ENCODE measurements at places on chromosomes 5 and 9. TPM values are rescaled to one million over a fixed set of nuclear protein-coding genes. Genes with fewer than 3 reads are reported as not detected.

- no peak for DNase-seq
Measured at GRCh38 chr5:66863243-66864170, 267.3 kb downstream of the MAST4 start.

DNA sequence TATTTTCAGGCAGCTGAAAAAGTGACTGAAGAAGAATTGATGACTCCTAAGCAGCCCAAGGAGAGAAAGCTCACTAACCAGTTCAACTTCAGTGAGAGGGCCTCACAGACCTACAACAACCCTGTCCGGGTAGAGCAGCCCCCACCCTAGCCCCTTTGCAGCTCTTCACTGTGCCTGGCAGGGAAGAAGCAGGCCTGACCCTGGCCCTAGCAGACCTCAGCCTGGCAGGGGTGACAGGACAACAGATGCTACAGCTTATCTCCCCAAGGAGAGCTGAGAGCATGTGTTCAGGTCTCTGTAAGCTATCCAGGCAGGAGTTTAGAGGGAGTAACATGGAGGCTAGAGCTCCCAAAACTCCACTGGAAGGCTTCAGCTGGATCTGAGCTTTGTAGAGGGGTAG is 31.8 kb downstream of the DNAI1 start:
- DNase-seq = no peak

- no peak for DNase-seq
Measured at GRCh38 chr9:133823189-133824105, 85.3 kb upstream of the SARDH start.

The PCDHB14 gene
- 0.13 TPM for polyA plus RNA-seq

The SOWAHA gene
- not detected for polyA plus RNA-seq

The COL5A1 gene
- 4.9 TPM for polyA plus RNA-seq

DNA sequence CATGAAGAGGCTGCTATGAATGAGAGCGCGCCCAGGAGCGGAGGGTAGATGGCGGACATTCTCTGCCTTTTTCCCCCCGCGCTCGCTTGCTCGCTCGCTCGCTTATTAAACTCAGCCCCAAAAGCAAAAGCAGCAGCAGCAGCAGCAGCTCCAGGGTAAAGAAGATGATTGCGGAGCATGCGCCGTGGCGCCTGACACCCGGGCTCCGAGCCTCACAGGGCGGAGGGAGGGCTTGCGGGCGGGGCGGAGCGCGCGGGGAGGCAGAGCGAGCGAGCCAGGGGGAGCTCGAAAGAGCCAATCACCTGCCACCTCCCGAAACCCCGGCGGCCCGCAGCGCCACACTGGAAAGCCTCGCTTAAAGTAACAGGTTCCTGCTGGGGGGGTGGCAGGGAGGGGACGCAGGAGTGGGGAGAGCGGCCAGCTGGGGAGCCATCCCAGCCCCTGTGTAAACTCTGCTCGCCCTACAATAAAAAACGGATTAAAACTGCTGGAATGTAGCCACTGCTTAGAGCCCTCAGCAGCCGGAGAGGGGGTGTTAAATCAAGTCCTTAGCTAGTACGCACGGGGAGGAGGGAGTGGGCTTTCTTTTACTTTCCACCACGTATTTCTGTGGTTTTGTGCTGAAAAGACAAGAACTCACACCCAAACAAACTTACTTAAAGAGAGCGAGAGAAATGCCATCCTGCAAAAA is at the start of gene MLLT3:
Gene MLLT3 (minus strand): TSS at position 170 of the 691 bp plus-strand sequence.
- DNase-seq = peak; percentile 44

GRCh38 chr9:130866474-130866965 is 30.1 kb downstream of the QRFP start:
- DNase-seq = peak; percentile 87

- no peak for DNase-seq
Measured at GRCh38 chr5:57581222-57581621, 98.6 kb upstream of the ACTBL2 start.

DNA sequence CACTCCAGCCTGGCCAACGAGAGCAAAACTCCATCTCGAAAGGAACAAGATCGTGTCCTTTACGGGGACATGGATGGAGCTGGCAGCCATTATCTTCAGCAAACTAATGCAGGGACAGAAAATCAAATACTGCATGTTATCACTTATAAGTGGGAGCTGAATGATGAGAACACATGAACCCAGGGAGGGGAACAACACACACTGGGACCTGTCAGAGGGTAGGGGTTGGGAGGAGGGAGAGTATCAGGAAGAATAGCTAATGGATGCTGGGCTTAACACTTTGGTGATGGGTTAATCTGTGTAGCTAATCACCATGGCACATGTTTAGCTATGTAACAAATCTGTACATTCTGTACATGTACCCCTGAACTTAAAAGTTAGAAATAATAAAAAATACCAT is 40.9 kb downstream of the NMUR2 start:
- DNase-seq = no peak

The GAS1 gene
- 0.56 TPM for polyA plus RNA-seq

DNA sequence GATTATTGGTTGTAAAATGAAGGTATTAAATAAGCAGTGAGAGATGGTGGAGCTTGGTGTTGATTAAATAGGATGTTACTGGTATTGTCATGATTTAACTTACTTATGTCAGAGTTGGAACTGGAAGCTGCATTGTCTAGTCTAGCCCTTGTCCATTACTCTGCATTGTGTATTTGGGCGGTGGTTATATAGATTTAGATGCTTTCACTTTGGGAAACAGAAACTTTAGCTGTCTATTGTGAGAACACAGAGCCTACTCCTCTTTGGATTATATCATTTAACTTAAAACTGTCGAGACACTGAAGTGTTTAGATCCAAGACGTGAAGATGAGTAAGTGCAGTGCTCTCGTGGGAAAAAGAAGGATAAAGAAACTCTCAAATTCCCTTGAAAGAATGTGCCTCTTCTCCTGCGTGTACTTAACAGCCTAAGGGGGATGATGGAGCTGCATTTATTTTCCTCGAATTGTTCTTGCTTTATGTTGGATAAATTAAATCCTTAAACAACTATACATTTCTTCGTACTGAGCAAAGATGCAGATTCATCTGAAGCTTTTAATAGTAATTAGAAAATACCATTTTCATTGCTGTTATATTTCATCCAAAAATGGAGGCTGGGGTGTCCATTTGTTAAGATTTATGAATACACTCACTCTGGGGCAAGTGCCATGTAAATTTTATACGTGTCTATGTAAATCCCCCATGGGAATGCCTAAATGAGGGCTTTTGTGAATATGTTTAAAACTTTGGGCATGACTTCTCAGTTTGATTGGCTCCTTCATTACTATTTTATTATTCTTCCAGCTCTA is 21.6 kb downstream of the FBXL7 start:
- no peak for DNase-seq

The ASS1 gene
- polyA plus RNA-seq = 165 TPM

GRCh38 chr9:976258-976942 is at the start of gene DMRT3:
TSS of gene DMRT3 (plus strand) at chr9:976655. CDS start at chr9:977002, 347 bp downstream.
- no peak for DNase-seq

- DNase-seq = no peak
Measured at GRCh38 chr9:119836036-119836435, 466.8 kb upstream of the BRINP1 start.

The LCN9 gene
- polyA plus RNA-seq = not detected

- DNase-seq = no peak
Measured at GRCh38 chr5:6649186-6649585, 15.9 kb downstream of the SRD5A1 start.

DNA sequence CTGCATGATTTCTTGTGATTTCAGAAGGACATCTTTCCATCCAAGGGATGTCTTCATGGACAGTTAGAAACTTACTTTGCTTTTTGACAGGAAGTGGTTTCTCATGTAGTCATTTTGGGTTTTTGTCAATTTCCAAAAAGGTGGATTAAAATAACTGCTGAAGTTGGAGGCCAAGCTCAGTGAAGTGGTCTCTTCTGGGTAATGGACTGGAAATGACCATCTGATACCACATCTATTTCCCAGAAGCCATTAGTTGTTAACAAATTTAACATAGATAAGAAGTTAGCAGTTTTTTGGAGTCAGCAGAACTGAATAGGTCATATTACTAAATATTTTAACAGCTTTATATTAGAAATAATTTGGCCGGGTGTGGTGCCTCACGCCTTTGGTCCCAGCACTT is 86.2 kb upstream of the MYO10 start:
- DNase-seq = no peak

DNA sequence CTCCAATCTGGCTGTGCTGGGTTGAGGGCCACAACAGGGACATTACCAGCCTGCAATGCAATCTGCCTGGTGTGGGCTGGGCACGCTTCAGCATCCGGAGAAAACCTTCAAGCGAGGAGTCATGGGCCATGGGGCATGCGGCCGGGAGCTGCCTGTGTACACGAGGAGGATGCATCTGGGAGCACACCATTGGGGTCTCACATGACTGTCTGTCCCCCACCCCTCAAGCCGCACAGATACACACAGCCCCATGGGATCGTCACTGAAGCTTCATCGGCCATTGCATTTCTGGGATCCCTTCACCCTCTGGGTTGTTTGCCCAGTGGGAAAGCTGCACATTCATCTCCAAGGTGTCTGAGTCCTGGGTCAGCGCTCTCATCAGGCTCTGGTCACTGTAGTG is 9.9 kb downstream of the LCN1 start:
- no peak for DNase-seq

- no peak for DNase-seq
Measured at GRCh38 chr9:14967450-14968321, 57.5 kb upstream of the FREM1 start.

DNA sequence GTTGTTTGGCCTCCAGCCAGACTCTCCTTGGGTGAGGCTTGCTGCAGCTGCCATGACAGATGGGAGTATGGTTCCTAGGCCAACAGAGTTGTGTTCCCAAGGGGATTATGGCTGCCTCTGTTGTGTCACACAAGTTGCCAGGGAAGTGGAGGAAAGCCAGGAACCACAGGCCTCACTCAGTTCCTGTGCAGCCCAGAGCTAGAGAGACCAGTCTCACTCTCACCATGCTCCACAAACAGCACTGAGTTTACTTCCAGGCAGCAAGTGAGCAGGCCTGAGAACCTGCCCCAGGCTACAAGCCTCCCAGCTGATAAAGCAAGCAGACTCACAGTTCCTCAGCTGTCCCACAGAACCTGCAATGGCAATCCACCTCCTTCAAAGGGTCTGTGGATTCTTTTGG is 273.6 kb upstream of the TAS2R1 start:
- DNase-seq = no peak

DNA sequence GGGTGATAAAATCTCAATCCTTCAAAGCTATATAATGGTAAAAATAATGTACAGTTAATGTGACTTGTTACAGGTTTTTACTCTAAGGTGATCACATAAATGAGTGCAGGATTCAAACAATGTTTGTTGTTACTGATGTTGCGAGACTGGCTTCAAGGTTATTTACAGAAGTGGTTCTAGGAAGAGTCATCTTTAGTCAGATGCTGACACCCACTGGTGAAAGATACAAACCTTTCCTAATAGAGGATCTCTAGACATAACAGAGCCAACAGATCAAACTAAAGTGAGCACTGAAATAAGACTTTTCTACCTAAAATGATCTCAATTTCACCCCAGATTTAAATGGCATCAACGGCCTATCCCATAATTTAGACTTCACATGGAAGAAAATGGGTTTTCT is 20.2 kb downstream of the ARSB start:
- DNase-seq = no peak

DNA sequence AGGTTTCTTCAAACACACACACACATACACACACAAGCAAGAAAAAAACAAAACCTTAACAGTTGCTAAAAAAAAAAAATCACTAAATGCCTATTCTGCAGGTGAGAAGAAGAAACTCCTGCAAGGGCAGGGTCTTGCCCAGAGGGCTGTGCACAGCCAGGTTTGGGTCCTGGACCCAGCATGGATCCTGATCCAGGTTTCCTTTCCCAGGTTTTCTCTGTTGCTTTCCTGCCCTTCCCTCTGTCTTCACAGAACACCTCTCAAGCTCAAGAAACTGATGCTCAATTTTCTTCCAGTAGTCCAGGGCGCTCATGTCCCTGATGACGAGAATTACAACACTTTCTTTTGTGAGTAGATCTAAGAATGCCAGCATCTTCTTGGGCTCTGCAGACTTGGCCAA is 136.6 kb downstream of the PAX5 start:
- no peak for DNase-seq

- no peak for DNase-seq
Measured at GRCh38 chr9:108950168-108950567, 16.0 kb downstream of the ABITRAM start.

The ANGPTL2 gene
- polyA plus RNA-seq = 0.10 TPM

DNA sequence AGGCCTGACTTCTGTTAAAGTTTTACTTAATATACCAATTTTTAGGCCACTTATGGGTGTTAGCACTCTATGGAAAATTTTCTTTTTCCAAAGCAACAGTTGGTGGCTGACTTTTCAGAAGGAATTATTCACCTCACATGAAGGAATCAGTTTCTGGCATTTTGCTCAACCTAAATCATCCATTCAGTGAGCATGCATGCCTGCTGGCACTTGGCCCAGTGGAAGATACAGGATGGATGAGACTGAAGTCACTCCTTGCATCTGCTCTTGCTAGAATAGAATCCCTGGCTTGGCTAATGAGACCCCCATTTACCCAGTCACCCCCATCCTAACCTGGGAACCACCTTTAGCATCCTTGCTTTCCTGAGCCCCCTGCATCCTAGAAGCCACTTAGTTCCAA is 131.7 kb downstream of the WDR41 start:
- no peak for DNase-seq

GRCh38 chr9:135647884-135648283 is 8.5 kb upstream of the GLT6D1 start:
- no peak for DNase-seq

The TEK gene
- 0.01 TPM for polyA plus RNA-seq

DNA sequence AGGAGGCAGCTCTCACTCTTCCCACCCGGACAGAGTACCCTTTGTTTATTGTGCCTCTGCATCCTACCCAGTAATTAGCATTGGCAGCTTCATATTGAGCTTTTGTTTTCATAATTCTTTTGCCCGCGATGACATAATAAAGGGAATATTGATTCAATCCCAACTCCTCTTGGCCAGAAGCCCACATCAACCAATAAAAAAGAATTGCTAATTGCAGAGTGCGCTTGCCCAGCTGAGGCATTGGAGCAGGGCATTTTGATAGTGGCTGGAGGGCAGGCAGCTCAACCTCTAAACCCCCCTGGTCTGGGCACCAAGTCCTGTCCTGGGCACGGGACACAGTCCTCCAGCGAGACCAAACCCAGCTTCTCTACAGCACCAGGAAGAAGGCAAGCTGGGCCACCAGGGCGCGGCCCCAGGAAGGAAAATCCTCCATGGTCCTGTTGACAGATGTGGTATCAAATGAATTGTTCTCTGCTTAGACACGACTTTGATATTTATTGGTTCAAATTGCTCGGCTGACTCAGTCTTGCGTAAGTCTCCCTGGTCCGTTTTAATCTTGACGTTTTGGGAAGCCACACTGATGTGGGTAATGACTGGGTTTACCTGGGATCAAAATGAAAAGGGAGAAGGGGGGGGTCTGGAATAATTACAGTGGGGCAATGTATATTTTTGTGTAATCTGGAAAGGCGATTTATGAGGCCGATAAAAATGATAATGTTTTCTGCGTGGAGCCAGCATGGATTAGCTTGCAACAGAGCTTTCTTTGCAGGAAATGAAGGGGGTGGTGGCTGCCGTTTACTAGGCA is 220.7 kb upstream of the MSX2 start:
- peak; percentile 40 for DNase-seq

The CLTA gene
- 325 TPM for polyA plus RNA-seq

DNA sequence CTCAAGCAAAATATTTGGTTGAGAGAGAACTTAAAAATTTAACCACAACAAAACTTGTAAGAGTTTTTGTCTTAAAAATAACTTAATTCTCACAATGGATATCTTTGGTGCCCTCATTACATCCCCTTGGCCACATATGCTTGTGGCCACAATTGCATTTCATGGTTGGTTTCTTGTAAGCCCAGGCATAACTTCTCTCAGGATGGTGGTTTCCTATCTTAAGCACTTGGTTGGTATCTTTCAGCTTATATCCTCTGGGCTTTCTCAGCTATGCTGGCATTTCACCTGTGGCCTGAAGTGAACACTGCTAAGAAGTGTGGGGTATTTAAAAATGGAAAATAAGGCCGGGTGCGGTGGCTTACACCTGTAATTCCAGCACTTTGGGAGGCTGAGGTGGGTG is 212.4 kb upstream of the MEF2C start:
- no peak for DNase-seq

Data from keratinocyte (primary cell).